HCT116 (cell line): ENCODE measurements at places on chromosomes 2 and 18.

- no peak for DNase-seq
These were observed 38.1 kb downstream of the ALPK2 start for GRCh38 chr18:58590839-58591238.

DNA sequence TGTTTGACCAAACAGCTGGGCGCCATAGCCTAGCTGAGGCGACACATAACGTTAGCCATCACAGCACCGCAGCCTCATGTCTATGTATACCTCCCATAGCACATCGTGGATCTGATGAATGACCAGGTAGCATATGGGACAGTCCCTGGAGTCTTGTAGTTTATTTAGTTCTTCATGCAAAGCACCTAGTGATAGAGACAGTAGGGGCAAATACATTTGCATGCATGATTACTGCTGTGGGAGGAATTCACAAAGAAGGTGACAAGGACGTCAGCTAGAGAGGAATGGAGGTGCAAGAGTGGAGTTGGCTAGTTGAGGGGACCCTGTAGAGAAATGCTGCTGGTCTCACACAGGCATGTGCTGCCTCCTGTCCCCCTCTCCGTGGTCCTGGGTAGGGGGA is 478.9 kb upstream of the HS6ST1 start:
- DNase-seq = no peak

- no peak for DNase-seq
These were observed 144.9 kb upstream of the ERBB4 start for GRCh38 chr2:212683346-212684097.

GRCh38 chr2:238915596-238915995 is 67.7 kb downstream of the TWIST2 start:
- no peak for DNase-seq

- no peak for DNase-seq
These were observed 149.5 kb upstream of the TMEM200C start for GRCh38 chr18:6044773-6045172.

DNA sequence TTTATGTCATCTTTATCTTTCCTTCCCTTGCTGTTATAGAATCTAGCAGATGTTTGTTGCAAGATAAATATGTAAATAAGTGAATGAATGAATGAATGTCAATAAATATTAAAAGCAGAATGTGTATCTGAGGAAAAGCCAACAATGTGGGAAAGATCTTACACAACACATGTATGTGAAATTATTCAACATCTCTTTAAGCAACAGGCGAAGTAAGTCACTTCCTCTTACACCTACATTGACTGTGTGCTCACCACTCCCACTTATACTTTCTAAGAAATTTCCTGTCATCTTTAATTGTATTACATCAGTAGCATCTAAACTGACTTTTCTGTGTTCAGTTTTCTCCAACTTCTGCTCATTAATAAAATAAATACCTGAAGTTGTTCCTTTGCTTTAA is 43.0 kb downstream of the RAD51AP2 start:
- no peak for DNase-seq

DNA sequence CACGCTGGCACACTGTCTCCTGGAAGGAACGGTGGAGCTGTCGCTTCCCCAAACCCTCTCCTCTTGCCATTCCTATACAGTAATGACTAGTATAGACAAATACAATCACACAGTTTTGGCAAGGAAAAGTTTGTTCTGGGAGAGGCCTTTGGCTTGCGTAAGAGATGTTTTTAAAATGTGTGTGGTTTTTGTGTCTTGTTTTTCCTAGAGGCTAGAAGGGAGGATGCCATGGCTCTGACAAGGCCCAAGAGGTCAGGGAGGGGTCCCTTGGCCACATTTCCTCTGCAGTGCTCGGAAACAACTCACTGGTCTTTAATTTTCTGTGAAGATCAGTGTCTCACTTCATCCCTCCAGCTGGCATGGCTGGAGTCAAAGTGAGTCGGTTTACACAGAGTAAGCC is 195.9 kb downstream of the SH3RF3 start:
- DNase-seq = no peak

DNA sequence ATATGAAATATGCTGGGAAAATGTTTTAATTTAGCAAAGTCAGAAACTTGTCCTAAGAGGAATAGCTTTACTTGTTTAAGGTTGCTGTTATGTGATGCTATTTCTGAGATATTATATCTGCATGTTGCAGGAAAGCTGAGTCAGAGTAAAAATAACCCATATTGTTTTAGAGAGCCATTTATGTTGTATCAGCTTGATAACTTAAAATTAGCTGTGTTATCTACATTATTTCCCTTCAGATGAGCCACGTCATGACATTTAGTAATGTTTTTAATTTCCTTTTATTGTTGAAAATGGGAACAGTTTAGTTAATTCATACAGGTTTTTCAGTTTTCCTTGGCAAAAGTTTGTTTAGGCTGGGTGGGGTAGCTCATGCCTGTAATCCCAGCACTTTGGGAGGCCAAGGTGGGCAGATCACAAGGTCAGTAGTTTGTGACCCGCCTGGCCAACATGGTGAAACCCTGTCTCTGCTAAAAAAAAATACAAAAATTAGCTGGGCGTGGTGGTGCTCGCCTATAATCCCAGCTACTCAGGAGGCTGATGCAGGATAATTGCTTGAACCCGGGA is 55.8 kb downstream of the TTC27 start:
- no peak for DNase-seq

GRCh38 chr18:46628206-46628605 is 28.8 kb downstream of the LOXHD1 start:
- DNase-seq = no peak

DNA sequence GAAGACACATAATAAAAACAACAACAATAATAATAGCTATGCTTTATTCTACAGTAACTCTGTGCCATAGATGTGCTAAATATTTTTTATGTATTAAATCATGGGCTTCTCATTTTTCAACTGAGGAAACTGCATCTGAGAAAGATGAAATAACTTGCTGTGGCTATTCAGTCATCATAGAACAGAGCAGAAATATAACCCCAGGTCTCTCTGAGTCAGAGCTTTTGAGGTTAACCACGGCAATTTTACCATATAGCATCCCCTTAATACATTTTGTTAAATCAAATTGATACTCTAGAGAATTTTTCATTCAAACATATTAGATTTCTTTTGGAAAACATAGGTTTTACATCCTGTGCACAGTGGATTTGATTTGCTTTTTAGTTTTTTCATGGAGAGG is 586.6 kb upstream of the KLHL29 start:
- no peak for DNase-seq
